ENCODE measurements at places on chromosomes 5 and 9.

- no peak for DNase-seq
These were observed 101.7 kb upstream of the SPATA31D4 start for GRCh38 chr9:81826517-81826906.

DNA sequence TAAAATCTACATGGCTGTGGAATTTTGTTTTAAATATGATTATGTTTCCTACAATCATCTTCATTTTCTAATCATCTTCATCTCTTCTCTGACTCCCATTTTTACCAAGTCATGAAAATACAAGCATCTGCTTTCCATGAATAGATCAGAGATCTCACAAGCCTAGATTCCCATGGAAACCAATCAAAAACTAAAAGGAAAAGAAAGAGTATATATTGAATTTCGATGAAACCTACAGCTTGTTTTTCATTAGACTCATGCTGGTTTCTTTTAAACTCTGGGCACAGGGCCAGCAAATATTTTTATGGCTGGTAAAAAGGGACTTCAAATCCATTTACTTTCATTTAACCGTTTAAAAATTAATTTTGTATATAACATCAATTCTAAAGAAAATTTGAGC lies 51.2 kb downstream of the INVS start:
- peak; percentile 62 for DNase-seq

DNA sequence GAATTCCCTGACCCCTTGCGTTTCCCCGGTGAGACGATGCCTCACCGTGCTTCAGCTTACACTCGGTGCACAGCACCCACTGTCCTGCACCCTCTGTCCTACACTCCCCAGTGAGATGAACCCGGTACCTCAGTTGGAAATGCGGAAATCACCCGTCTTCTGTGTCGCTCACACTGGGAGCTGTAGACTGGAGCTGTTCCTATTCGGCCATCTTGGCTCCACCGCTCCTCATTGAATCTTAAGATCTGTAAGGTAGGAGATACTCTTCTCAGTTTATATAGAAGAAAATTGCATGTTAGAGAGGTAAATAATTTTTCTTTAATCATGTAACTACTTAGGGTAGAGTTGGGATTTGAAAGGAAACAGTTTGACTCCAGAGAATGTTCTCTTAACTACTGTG lies 62.2 kb downstream of the DMRTA1 start:
- no peak for DNase-seq

DNA sequence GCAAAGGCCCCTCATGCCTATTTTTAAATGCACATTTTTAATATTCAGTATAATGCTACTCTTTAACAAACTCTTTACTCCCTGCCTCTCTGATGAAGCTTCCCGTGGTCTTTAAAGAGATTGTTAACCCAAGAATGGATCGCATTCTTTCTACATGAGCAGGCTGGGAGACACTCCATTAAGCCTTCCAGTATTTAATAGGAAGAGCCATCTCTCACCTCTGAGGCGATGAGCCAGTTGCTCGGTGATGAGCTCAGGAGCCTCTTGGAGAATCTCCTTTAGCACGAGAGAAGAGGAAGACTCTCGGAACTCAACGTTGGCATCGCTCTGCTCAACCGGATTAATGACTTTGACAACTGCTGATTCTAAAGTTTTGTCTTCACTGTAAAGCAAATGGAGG lies 59.6 kb downstream of the PRUNE2 start:
- no peak for DNase-seq

DNA sequence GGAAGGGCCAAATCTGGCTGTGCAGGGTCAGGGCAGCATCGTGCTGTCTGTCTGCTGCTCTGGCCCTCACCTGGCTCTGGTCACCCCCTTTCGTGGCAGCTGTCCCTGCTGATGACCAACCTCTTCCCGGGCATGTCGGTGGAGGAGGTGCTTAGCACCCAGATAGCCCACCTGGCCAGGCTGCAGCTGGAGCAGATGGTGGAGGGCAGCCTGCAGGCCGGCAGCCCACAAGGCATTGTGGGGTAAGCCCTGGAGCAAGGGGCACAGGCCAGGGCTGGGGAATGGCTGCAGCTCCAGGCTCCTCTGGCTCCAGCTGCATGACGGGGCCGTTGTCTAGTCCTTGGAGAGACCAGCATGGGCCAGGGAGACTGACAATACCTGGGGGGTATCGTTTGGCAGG lies 8.2 kb downstream of the TOR2A start:
- no peak for DNase-seq

- DNase-seq: peak; percentile 45
These were observed 50.0 kb downstream of the CD180 start for GRCh38 chr5:67146574-67146973.

- DNase-seq: peak; percentile 98
These were observed 54.1 kb upstream of the ABL1 start for GRCh38 chr9:130780865-130781504.

DNA sequence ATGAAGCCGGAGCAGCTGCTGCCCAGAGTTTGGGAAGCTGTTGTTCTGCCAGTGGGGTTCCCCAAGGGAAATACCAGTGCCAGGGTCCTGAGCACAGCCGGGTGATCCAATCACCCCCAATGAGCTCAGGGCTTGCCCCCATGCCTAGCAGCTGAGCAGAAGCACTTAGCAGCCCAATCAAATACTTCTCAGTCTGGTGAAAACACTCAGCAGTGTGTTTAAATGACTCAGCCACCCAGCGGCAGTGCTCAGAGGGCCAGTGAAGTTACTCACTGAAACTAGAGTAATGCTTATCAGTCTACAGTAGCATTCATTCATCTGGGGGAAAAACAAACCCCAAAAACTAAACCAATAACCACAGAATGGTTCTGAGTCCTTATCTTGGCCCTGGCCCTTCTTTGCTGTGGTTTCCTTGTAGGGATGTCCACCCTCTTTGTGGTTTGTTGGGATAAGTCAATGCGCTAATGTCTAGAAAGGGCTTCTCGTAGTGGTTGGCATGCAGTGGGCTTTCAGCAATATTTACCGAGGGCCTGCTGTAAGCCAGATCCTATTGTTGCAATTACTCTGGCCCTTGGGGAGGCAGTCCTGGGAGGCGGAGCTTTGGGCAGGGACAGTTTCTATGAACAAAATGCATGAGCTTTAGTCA lies 43.1 kb downstream of the LHX2 start:
- peak; percentile 32 for DNase-seq

DNA sequence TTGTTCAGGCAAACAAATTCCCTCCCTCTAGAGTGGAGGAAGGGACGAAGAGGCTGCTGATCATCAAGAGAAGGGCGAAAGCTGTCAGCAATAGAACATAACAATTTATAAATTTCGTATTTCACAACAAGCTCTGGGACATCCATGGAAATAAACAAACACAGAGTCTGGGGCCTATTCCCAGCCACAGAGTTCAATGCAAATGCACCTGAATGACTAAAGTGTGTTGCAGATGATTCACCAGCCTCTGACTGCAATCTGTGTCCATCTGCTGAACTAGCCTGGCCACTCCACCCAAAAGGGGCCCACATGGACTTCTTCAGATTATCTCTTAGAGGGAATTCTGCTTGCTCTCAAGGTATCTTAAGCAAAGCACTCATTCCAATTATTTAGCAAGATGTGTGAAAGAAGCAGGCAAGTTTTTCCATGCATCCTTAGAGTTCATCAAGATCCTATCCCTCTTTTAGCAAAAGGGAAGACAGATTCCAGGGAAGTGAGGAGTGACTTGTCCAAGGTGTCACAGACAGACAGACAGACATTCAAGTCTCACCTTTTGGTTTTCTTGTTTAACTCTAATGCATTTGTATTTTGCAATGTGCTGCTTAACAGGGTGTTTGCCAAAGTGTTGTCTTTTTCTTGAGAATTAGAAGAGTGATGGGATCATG lies 307.8 kb upstream of the PAPPA start:
- DNase-seq: peak; percentile 83

GRCh38 chr9:35606726-35607125 lies 1.7 kb downstream of the TESK1 start:
- DNase-seq: no peak

DNA sequence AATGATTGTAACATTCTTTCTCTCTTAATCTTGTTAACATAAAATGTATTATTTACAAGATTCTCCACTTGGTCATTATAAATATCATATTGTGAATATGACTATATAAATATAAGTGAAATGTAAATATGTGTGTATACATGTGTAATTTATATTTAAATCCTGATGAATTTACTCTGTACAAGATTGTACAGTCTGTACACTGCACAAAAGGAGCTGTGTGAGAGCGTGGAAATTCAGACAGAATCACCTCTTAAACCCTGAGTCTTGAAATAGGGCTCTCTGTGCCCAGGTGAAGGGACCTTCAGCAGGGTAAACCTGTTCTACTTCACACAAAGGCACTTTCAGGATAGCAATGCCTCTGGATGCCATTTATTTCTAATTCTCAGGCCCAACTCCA lies 456.0 kb downstream of the SEMA5A start:
- DNase-seq: no peak

DNA sequence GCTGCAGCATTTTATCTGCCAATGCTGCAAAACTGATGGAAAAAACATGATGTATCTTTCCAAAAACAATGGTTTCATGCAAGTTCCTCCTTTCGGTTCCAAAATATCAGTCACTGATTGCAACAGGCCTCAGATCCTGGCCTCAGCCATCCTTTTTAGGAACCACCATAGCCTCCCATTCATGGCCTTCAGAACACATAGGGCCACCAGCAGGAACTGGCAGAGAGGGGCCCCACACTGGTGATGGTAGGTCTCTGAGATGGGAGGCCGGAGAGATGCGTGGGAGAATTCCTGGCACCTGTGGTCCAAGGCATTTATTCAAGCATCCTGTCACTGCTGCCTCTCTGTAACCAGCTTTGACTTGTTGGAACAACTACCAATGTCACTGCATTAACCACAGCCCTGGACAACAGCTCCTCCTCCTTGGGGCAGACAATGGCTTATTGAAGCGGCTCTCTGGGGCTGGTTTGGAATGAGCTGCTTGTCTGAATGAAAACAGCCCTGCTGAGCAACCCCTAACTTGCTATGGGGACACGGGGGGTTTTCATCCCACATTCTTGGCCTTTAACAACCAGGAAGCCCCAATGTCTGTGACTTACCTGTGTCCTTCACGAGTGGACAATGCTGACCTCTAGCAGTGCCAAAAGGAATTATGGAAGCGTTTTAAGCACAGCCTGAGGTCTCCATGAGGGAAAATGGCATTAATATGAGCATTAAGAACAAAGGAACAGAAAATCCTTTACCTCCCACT lies 108.1 kb downstream of the LHFPL2 start:
- DNase-seq: peak; percentile 54

GRCh38 chr5:133809801-133810200 lies 158.6 kb downstream of the C5orf15 start:
- no peak for DNase-seq

DNA sequence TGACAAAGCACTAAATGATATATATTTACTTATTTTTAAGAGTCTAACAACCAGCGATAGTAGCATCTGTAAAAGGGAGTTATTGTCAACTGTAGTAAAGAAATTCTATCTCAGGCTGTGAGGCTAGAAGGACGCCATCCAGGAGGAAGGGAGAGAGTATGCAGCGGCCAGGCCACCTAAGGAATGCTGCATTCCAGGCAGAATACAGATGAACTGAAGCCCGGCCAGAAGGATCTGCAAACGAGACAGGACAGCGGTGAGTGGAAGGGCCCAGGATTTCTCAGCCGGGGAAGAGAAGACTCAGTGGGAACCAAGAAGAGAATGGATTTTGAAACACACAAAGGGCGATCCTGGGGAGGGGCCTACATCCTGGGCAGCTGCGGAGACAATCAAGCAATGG lies 7.4 kb downstream of the RETREG1 start:
- no peak for DNase-seq

- DNase-seq: no peak
These were observed 283.0 kb downstream of the AOPEP start for GRCh38 chr9:95009459-95009858.

DNA sequence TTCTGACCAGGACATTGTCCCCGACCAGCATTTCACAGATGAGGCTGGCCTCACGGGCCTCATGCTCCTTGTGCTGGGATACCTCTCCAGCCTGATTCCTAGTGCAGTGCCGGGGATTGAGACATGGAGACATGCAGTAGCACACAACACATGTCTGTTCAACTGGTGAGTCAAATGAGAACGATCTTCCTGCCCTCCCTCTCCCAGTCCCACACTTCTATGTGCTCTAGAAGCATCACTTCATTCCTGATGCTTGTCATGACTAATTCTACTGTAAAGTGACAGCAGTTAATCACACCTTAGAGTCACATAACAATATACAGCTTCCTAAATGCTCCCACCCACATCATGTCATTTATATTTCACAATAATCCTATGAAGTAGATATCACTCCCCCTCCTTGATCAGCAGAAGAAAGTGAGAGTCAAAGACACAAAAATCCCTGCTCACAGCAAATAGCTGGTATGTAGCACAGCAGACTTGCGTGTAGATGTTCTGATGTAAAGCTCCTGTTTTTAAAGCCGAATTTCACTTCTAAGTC lies 101.8 kb downstream of the CCDC192 start:
- no peak for DNase-seq

- no peak for DNase-seq
These were observed 30.1 kb upstream of the SNX24 start for GRCh38 chr5:122815218-122815767.

DNA sequence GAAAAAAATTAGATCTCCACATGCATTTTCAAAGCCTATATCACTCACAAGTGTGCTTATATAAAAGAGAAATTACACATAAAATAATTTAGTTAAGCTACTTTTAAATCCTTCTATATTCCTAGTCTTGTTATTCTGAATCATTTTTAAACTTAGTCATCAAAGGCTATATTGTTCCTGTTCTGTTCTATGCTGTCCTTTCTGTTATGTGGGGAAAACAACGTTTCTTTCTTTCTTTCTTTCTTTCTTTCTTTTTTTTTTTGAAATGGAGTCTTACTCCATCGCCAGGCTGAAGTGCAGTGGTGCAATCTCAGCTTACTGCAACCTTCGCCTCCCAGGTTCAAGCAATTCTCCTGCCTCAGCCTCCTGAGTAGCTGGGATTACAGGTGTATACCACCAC lies 389.2 kb upstream of the FTMT start:
- DNase-seq: no peak

DNA sequence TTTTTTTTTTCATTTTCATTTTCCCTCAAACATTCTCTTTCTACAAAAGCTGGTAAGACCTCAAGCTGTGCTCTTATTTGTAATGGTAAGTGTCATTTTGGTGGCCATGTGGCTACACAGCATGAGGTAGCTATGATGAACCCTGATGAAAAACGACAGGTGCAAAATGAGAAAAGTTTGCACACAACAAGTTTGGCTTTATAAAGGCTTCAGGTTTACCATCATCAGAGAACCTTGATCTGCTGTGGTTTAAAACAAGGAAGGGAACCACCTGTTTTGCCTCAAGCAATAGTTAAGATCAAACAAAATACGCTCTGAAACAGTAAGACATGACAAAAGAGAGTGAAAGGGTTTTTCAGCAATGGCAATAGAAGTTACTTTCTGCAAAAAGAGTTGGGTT lies 1124.6 kb upstream of the ACO1 start:
- no peak for DNase-seq

- DNase-seq: no peak
These were observed 218.4 kb downstream of the CACNA1B start for GRCh38 chr9:138095813-138096518.

- no peak for DNase-seq
These were observed 29.0 kb downstream of the RGS3 start for GRCh38 chr9:113492343-113493202.

GRCh38 chr9:118023644-118024043 lies 319.4 kb downstream of the TLR4 start:
- no peak for DNase-seq
